ENCODE measurements at places on chromosomes 12 and 14.

GRCh38 chr12:53423597-53423996, at the start of gene AMHR2:
TSS of gene AMHR2 (plus strand) at chr12:53423855. CDS start at chr12:53423935, 80 bp downstream.
- no peak for DNase-seq

DNA sequence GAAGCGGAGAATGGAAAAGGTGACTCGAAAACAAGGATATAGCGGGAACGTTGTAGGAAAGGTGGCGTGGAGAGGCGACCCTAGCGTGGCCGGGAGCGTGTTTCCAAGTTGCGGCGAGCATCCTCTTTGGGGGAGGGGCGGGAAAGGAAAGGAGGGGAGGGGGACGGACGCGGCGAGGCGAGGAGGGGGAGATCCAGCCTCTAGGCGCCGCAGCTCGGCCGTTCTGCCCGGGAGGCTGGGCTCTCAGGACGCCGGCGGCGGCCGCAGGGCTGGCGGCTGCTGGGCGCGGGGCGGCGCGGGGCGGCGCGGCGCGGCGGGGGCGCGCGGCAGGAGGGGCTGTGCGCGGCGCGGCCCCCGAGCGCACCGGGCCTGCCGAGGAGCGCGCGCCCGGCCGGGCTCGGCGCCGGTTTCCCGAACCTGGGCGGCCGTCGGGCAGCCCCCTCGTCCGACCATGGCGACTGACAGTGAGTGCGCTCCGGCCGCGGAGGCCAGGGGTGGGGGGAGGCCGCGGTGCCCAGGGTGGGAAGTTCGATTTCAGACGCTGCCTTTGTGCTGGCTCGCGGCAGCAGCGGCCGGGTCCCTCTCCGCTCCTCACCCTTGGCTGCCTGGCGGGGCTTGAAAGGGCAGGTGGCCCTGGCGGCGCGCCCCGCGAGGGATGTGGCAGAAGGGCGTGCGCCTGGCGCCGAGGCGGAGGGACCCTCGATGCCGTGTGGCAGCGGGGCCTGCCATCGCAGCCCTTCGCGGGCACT, 50.3 kb downstream of the SNAPC1 start:
- no peak for DNase-seq

- DNase-seq = no peak
Measured at GRCh38 chr12:117551665-117552064, 190.2 kb upstream of the NOS1 start.

- DNase-seq = no peak
Measured at GRCh38 chr12:68422159-68422558, 90.0 kb upstream of the MDM1 start.

DNA sequence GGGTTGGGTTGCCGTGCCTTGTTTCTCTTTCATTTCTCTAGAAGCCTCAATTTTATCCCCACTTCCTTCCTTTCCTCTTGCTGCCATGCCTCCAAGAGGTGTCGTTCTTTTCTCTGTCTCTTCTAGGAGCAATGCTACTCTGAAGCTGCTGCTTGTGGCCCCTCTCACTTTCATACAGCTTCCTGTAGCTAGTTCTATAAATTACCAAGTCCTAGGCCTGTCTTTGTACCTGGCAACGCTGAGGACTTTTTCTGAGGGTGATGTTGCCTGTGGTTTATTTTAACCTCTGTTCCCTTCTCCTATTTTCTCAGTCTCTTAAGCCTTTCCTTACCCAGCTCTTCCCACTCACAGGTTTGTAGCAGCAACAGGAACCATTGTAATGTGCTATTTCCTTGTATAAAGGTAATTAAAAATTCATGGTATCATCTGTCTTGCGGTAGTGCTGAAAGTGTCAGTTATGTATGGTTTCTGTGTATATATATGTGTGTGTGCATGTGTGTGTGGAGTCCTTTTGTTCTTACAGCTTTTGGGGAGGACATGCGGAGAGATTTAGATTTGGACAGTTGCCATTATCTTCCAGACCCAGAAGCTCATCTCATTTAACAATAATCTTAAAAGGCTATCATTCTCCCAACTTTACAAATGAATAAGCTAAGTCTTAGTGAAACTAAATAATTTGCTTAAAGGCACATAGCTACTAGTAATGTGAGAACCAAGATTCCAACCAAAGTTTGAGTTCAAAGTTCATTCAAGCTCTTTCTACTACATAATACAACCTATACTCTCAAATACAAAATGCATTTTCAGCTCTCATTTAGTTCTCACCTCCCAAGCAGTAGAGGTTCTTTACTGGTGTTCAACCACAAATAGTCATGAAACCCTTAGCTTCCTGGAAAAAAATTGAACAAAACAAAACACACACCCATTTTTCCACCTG, 43.8 kb downstream of the DDHD1 start:
- no peak for DNase-seq

- DNase-seq = no peak
Measured at GRCh38 chr12:58523360-58523759, 396.9 kb downstream of the LRIG3 start.

DNA sequence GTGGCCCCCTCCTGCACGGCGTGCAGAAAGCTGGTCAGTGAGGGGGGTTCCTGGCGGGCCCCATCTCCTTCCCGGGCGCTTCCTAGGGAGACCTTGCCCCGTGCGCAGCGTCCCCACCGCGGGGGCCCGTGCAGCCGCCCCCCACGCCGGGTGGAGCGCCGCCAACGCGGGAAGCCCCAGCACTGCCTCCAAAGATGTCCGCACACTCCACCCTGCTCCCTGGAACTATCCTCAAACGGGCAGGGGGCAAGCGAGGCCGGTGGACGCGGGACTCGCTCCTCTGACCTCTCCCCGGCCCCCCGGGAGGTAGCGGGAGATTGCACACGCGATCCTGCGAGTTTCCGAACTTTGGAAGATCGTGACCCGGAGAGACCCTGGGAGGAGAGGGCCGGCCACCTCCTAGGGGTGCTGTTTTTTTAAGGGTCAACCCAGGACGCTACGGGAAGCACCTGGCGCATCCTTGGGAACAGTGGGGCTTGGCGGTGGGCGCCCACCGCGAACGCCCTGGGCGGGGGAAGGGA, 1.5 kb upstream of the FZD10 start:
- no peak for DNase-seq

DNA sequence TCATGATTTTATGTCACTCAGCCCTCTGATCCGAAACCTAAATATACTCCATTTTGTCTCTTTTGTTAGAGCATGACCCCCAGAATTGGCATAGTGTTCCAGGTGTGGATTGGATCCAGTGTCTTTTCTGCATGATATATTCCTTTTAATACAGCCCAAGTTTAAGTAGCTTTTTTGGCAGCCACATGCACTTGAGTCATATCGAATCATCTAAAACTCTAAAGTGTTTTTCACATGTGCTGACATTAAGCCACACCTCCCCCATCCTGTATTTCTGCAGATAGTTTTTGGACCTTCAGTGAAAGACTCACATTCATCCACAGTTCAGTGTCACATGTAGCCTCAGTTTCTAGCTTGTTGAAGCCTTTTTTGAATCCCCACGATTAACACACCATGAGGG, 30.6 kb downstream of the BORCS5 start:
- no peak for DNase-seq

All from NCI-H1694 treated with DMSO at 0.1 percent for 48 hours (cell line).